ENCODE measurements at places on chromosomes 7 and 10.

DNA sequence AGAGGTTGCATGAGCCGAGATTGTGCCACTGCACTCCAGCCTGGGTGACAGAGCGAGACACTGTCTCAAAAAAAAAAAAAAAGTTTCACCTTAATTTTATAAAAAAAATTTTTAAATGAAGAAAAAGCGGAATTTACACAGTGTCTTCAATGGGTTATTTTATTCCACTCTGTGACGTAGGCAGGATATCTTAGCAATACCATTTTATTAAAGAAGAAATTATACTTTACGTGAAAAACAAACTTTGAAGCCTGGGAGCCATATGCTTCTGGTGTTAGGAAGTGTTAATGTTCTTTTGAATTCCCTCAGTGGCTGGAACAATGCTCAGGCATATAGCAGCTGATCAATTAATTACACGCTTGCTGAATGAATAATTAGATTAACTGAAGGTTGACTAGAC lies 77.7 kb downstream of the CLEC2L start:
- DNase-seq = no peak

GRCh38 chr10:78903341-78903940 lies 165.3 kb upstream of the ZMIZ1 start:
- DNase-seq = no peak

DNA sequence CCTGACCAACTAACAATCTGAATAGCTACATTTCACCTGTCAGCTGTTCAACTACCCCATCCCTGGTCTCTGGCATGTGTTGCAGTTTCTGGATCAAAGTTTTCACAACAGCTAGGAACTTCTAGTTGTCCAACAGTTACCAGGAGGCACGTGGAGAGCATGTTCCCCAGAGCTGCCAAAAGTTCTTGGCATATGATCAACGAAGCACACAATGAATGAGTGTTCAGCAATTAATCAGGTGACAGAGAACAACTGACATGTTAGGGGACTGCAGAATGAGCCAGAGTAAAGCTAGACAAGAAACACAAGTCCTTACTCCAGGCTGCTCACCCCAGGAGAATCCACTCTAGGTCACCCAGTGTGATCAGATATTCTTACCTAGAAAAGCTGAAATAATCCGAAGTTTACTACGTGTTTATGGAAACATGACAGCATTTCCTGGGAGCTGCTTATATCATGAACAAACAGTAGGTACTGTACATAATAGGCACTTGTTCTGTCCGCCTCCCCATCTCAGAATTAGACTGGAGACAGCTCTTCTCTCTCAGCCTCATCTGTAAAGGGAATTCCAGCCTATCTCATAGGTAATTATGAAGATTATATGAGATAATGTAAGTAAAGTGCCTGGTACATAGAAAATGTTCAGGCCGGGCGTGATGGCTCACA lies 50.6 kb downstream of the ZNF438 start:
- no peak for DNase-seq

DNA sequence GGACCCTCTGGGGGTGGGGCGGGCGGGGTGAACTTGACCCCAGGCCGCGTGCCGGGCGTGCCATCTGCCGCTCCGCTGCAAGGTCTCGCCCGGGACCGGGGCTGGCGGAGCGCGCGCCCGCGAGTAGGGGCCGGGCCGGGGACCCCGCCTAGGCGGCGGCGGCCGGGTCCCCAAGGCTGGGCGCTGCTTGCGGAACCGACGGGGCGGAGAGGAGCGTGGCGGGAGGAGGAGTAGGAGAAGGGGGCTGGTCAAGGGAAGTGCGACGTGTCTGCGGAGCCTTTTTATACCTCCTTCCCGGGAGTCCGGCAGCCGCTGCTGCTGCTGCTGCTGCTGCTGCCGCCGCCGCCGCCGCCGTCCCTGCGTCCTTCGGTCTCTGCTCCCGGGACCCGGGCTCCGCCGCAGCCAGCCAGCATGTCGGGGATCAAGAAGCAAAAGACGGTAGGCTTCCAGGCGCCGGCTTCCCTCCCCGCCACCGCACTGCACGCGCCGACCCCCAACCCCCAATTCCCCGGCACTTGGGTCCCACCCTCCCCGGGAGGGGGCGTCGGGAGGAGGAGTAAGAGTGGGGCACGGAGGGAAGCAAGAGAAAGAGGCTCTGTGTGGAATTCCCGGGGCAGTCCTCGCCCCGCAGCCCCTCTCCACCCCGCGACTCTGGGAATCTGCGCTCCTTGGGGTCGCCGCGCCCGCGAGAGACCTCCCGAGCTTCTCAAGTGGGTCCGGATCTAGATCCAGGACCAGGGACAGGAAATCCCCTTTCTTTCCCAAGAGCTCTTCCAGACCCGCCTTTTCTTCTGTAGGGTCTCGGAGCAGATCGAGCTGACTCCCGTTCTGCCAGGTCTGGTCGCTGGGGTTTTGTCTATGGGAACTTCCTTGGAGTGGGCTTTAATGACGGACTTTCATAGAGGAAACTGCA lies at the start of gene PAPSS2:
Gene PAPSS2 (plus strand): TSS at position 308 of the 913 bp plus-strand sequence. CDS start 104 bp downstream, at position 412.
- DNase-seq = no peak

DNA sequence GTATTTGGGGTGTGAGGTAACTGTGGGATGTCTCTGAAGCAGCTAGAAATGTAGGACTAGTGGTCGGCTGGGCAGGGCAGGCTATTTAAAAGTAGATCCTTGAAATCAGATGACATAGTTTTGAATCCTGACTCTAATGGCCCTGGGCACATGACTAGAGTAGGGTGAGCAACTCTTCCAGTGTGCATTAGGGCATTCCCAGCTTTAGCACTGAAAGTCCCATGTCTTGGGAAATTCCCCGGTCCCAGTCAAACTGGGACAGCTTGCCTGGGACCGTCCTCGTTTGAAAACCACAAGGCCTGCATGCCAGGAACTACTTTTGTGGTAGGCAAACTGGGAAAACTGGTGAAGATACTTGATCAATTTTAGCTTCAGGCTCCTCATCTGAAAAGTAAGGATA lies 255.3 kb downstream of the PTEN start:
- no peak for DNase-seq

GRCh38 chr10:15245530-15245929 lies 77.0 kb upstream of the NMT2 start:
- DNase-seq = no peak

GRCh38 chr7:75698358-75698757 lies 40.4 kb downstream of the HIP1 start:
- DNase-seq = no peak

DNA sequence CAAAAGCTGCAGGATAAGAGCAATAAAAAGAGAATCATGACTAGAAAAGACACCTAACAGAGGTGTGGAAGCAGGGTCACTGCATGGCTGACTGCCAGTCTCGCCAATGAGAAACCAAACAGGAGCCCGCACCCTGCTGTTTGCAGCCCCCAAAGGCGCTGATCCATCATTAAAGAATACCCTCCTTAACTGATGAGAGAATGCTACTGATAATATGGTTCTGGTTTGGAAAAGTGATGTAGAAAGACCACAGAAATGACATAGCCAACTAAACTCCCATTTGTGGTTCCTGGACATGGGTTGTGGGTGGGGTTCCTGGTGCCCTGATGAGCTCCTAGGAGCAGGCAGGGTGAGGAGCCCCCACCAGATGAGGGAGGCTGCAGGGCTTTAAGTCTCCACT lies 207.4 kb downstream of the TNS3 start:
- DNase-seq = no peak

- DNase-seq = no peak
Observed at GRCh38 chr7:158402471-158402870, 185.2 kb downstream of the PTPRN2 start.

DNA sequence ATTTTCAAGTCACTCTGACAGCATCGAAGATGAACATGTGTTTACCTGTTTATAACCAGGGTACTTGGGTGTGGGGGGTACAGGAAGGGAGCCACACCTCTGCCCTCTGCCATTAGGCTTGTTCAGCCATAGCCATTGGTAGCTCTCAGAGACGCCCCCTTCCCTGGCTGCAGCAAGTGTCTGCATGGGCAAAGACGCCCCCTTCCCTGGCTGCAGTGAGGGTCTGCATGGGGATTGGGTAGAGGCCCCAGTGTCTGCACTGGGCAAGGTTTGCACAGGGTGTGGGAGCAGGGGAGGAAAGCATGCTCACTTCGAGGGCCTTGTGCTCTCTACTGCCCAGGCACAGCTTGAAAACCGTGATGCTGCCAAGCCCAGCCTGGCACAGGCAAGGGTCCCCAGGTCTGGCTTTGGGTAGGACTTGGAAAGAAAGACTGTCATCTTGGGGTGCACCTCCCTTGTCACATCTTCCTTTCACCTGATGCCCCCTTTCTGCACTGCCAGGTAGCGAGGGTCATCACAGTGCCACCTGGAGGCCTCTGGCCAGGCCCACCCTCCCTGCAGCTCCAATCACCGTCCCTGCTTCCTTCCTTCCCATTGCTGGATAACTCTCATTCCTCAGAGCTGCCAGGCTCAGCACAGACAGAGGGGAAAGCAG lies 3.7 kb downstream of the TMEM225B start:
- no peak for DNase-seq

GRCh38 chr7:125563964-125564529 lies 634.4 kb upstream of the POT1 start:
- DNase-seq = no peak

GRCh38 chr10:62613424-62613823 lies 191.1 kb upstream of the ADO start:
- DNase-seq = no peak

DNA sequence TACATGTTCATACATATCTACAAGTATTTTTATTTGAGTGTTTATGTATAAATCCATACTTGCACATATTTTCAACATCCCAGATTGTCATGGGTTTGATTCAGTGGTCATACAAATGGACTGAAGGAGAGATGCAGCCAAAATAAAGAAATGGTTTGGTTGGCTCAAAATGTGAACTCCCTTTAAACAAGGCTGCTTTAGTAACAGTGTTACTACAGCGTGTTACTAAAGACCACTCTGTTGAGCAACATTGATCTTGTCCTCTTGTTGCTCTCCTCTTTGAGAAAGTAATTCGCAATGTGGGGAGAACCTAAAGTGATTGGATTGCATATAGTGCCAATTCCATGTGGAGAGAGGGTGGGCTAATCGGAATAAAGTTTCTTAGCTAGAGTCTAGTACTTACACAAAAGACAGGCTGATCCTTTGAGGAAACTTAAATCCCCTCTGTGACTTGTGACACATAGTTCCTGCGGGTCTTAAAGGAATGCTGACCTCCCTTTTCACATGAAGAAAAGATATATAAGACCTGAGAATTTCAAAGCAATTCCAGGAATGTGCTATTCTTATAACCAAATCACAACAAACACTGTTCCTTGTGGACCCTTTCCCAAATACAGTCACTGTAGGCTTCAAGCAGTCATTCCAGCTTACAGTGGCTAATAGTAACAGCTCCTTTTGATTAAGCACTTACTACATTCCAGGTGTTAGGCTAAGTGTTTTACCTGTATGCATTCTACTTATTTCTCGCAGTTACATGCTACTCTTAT lies 144.3 kb downstream of the FZD1 start:
- no peak for DNase-seq

DNA sequence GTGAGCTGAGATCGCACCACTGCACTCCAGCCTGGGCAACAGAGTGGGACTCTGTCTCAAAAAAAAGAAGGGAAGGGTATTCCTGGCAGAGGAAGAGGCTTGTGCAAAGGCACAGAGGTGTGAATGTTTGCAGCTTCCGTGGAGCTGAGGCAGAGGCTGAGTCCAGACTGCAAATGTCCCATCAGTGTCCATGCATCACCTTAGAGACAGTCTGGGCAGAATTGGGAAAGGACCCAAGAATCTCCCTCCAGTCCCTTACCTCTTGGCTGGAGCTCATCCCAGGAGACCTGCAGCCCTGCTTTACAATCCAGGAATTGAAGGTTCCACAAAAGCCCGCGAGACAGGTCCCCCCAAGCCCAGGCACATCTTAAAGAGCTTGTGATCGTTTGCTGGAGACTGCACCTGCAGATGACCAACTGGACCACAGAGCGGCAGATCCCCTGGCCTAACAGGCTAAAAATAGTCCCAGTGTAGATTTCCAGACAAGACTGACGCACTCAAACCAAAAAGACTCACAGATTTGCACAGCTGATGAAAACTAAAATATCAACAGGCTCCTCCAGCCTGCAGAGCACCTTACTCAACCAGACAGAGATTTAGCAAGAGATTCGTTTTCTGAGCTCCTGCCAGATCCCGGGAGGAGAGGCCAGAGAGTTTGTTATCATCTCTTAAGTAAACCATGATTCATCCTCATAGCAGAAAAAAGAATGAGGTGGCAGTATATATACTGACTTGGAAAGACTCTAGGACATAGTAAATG lies 22.9 kb upstream of the NANOS1 start:
- no peak for DNase-seq

GRCh38 chr7:55061726-55062499 lies 43.1 kb downstream of the EGFR start:
- DNase-seq = no peak

- DNase-seq = no peak
Observed at GRCh38 chr7:110187877-110188554, 902.9 kb upstream of the LRRN3 start.

- no peak for DNase-seq
Observed at GRCh38 chr7:111132833-111133232, 41.9 kb downstream of the LRRN3 start.

GRCh38 chr10:101310529-101311184 lies 43.3 kb upstream of the BTRC start:
- no peak for DNase-seq

DNA sequence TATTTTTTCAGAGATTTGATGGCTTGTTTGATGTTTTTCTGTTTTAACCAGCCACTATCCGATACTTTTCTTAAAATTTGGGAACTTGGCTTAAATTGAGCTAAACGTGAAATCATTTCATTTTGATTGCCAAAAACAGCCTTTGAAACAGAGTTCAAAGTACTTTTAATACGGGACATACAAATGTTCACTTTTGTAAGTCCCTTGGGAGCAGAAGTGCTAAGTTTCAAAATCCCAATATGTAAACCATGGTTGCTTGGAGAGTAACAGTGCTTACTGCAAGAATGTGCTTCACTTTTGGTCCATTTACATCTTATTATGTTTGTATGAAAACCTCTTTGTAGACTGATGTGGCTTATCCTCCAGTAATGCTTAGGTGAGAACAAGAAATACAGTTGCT lies 10.9 kb downstream of the PNPLA8 start:
- no peak for DNase-seq

DNA sequence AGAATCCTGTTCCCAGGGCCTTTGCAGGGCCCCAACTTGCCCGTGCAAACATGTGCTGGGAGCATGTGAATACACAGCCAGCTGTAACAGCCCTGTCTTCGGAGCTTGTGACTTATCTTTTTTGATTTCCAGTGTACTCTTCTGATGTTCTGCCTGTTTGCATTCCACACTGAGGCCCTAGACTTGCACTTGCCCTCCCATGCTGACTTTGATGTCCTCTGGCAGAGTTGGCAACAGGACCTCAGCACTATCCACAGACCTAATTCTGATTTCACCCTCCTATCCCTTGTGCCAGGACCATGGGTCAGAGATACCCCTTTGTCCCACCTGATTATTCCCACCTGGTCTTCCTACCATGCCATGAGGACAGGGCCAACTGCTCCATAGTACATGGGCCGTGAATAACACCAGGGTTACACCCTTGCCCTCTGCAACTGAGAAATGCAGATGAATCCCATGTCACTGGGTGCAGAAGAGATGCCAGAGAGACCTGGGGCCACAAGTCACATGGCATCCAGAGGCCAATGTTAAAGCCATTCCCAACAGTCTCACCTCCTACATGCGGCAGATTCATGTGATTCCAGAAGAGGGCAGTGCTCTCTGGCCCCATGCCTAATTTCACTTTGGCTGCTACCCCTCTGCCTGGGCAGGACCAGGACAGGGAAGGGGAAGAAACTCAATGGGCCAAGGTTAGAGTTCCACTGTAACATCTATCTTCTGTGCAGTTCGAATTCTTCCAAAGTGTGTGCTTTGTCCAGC lies 43.0 kb downstream of the SCRN1 start:
- no peak for DNase-seq
